ENCODE measurements at places on chromosomes 6 and 20.
A peak's percentile ranks its signal among the peaks of the same experiment; 100 is the strongest.

- DNase-seq = no peak
These were observed 6.5 kb upstream of the RBBP8NL start for GRCh38 chr20:62433658-62434497.

DNA sequence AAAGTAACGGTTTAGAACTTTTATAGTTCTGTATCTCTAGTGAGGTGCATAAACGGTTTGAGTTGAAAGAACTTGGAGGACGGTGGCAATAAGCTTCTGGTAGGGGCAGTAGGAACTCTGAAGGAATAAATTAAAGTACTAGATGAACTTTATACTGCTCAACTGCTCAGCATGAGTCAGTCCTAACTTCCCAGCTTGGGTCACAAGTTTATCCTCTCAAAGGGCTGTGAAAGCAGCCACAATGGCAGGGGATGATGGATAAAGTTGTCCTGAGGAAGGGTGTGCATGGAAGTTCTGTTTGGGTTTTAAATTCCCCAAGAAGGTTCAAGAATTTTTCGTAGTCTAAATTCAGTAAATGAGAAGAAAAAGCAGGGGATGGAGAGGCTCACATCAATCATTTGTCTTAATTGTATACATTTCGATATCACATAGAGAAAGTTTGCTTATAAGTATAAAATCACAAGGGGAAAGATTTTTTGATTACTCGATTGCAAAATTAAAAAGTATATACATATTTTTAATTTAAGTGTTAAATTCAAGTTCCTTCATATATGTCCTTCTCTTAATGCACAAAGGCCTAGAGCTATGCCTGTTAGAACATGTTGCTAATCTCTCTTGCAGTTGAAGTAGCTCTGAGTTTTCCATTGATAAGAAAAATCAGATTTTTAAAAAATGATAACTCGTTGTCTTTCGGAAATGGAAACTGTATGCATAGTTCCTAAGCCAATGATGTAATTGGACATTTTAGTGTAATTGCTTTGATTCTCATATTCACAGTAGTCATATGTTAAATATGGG is 55.3 kb upstream of the JAG1 start:
- no peak for DNase-seq

GRCh38 chr6:145681965-145682364 is 53.4 kb downstream of the EPM2A start:
- DNase-seq = no peak

GRCh38 chr20:39269493-39270217 is 307.5 kb downstream of the DHX35 start:
- DNase-seq = no peak

DNA sequence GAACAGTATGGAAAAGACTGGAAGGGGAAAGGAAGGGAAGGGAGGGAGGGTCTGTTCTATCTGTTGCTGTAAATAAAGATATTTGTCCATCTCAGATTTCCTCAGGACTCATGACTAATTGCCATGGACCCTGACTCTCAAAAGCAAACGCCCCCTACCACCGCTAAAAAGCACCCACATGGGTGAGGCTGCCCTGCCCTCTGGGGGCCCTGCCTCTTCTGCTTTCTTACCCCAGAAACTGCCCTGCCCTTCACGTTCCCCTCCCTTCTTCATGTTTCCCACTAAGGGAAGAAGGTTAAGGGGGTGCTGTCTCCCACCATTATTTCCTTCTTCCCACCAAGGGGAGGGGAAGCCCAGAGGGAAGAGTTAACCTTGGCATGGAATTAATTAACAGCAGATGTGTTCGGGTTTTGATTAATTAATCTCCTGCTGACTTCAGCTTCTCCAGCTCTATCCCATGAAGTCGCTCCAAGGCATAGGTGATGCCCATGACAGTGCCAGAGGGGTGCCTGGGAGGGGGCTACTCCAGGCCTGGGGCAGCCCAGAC is 16.0 kb downstream of the MDFI start:
- DNase-seq = no peak

- DNase-seq = no peak
These were observed 164.8 kb downstream of the QKI start for GRCh38 chr6:163579111-163579879.

- DNase-seq = no peak
These were observed 22.0 kb downstream of the ZNF341 start for GRCh38 chr20:33753763-33754162.

DNA sequence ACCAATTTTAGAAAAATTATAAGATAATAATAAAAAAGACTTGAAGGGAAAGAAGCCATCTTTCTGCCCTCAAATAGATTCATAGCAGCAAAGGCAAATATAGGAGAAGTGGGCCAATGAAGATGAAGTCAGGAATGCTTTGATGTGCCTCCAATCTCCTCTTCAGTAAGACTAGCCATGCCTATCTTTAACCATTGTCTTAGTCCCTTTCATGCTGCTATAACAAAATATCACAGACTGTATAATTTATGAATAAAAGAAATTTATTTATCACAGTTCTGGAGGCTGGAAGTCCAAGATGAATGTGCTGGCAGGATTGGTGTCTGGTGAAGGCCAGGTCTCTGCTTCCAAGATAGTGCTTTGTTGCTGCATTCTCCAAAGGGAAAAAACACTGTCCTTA is 18.8 kb upstream of the SLC17A3 start:
- no peak for DNase-seq

- no peak for DNase-seq
These were observed 459.9 kb downstream of the BCKDHB start for GRCh38 chr6:80566361-80566760.

DNA sequence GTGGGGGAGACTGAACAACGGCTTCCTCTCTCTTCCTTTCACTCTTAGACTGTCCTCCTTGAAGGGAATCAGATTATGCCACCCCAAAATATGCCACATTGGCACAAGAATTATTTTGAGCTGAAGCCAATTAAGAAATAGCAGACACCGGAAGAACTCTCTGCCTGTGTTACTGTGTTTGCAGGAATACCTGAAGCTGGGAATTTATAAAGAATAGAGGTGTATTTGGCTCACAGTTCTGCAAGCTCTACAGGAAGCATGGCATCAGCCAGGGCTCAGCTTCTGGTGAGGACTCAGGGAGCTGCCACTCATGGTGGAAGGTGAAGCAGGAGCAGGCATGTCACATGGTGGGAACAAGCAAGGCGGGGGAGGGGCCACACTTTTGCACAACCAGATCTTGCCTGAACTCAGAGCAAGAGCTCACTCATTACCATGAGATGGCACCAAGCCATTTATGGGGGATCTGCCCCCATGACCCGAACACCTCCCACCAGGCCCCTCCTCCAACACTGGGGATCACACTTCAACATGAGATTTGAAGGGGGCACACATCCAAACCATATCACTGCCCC is 46.0 kb downstream of the PCNA start:
- no peak for DNase-seq

GRCh38 chr6:21874372-21874771 is 280.8 kb downstream of the SOX4 start:
- no peak for DNase-seq

DNA sequence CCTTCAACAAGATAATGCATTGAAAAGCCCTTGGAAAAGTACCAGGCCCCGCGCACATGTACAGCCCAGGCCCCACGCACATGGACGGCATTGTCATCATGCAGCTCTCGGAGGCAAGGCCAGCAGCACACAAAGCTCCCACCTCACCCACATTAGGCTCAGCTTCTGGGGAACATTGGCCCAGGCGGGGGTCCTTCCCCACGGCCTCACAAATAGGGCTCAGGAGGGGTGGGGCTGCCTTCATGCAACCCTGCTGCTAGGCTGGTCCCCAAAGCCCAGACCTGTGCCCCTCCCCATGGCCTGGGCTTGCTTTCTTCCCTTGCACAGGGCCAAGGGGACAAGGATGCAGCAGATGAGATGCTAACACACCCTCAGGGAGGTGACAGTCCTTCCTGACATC is 26.7 kb downstream of the NPEPL1 start:
- no peak for DNase-seq

- DNase-seq = no peak
These were observed 29.0 kb upstream of the GTSF1L start for GRCh38 chr20:43755851-43756250.

DNA sequence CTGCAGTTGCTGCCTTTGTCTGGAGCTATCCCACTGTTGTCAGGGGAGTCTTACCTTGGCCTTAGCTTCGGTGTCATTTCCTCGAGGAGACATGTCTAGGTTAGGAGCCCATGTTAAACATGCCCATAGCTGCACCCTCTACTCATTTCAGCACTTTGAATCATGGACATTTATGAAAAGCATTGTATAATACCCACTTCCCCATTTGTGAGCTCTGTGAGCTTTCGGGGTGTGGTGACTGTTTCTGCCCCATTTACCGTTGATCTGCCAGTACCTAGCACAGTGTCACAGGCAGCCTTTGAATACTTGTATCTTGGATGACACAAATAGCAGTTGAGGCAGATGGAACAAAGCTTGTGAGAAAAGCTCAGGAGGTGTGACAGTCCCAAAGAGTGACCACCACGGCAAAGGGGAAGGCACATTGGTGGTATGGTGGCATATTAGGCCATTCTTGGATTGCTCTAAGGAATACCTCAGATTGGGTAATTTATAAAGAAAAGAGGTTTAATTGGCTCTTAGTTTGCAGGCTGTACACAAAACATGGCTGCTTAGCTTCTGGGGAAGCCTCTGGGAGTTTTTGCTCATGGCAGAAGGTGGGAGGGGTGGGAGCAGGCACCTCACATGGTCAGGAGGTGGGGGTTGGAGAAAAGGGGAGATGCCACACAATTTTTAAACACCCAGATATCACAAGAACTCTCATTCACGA is 42.0 kb downstream of the JARID2 start:
- peak; percentile 48 for DNase-seq

GRCh38 chr6:170124836-170125235 is 166.0 kb downstream of the DLL1 start:
- no peak for DNase-seq

GRCh38 chr6:142735204-142735603 is 209.8 kb downstream of the HIVEP2 start:
- DNase-seq = no peak

GRCh38 chr6:34514593-34515472 is 41.3 kb downstream of the SPDEF start:
- no peak for DNase-seq

DNA sequence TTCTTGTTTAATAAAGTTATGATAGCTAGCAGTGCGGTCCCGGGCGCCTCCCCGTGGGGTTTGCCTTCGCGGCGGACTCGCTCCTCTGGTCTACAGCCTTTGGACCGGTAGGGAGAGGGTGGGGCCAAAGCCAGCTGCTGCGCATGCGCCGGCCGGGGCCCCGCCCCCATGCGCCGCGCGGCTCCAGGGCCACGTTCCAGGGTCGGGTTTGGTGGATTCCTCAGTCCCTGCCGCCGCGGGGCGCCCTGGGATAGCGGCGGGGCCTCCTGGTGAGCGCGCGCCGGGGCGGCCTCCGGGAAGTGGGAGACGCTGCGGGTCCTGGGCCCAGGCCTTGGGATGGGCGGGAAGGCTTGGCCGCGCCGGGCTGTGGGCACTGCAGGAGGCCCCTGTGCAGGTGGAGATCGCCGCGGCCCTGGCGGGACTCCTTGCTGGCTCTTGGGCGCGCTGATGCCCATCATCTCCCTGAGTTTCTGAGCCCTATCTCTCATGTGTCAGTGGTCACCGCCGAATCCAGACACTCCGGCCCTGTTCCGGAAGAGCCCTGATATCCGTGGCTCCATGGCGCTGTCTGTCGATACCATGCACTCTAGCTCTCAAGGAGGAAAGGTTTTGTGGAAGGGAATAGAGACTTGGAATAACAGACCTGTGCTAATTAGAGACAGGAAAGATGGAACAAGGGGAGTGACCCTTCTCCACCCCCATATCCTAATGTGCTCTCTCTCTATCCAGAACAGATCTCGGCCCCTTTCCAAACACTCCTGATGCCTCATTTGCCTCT is at the start of gene VARS2:
Gene VARS2, plus strand, starts transcription at position 163 of the 778 bp plus-strand sequence. Its CDS starts 599 bp downstream, at position 762.
- peak; percentile 90 for DNase-seq

GRCh38 chr6:145212813-145213212 is 522.5 kb downstream of the EPM2A start:
- no peak for DNase-seq

- no peak for DNase-seq
These were observed 166.0 kb upstream of the CDH4 start for GRCh38 chr20:61086031-61086430.

DNA sequence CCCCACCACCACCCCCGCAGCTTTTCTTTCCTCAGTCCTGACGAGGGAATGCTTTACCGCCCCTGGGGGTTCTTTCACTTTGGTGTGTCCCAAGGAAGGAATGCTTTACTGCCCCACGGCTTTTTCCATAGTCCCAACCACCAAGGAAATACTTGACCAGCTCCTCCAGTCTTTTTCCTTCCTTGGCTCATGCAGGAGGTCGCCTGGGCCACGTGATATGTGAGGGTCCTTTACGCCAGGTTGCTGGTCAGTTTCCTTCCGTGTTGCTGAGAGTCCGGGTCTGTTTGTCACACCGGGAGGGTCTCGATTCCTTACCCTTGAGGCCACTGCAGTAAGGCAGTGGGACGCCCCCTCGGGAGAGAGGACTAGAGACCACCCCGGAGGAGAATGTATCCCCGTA is 58.9 kb upstream of the CDH4 start:
- no peak for DNase-seq

GRCh38 chr6:45226081-45226480 is 102.0 kb upstream of the RUNX2 start:
- DNase-seq = no peak

GRCh38 chr6:167532410-167533288 is 207.8 kb downstream of the TTLL2 start:
- no peak for DNase-seq

GRCh38 chr6:13013681-13014503 is 297.3 kb downstream of the PHACTR1 start:
- no peak for DNase-seq

DNA sequence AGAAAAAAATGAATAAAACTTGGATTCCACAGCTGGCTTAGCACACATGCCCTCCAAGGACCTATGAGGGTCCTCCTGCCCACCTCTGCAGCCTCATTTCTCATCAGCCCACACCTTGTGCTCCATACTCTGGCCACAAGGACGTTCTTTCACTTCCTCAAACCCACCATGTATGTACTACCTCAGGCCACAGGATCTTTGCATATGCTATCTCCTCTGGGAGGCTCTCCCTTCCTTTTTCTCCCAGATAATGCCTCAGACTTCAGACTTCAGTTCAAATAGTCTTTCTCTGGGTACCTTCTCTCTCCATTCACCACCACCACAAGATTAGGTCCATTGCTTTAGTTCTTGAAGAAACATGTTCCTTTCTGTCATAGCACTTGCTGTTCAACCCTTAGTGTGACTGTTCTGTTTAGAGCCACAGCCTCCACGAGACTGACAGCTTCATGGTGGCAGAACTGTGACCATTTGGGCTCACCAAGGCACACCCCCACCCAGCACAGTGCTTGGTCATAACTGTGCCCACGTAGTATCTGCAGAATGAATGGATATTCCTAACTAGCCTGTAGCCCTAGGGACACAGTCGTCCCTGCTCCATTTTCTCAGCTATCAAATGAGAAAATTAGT is 146.7 kb upstream of the LRFN2 start:
- no peak for DNase-seq

DNA sequence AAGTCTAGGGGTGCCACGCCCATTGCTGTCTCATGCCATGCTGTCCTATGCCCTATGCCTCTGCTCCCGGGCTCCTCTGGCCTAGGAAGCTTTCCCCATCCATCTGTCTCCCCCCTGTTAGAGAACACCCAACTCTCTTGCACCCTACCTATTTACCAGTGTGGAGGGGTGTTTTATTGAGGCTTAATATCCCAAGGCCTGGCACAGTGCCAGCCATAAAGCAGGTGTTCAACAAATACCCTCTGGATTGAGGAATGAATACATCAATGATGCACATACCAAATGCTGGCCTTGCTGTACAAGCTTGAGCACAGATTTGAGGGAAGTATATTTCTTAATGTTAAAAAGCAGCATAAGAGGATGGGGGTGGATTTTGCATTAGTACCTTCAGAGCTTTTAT is 38.3 kb downstream of the METTL24 start:
- no peak for DNase-seq

- no peak for DNase-seq
These were observed 127.4 kb downstream of the C6orf118 start for GRCh38 chr6:165181951-165182414.
